Mesenteric fat pad (tissue), 1 donor: ENCODE measurements at places on chromosomes 16 and 17.

- DNase-seq, result no peak
Measured at GRCh38 chr16:55479430-55480140, 587 bp downstream of the MMP2 start.

DNA sequence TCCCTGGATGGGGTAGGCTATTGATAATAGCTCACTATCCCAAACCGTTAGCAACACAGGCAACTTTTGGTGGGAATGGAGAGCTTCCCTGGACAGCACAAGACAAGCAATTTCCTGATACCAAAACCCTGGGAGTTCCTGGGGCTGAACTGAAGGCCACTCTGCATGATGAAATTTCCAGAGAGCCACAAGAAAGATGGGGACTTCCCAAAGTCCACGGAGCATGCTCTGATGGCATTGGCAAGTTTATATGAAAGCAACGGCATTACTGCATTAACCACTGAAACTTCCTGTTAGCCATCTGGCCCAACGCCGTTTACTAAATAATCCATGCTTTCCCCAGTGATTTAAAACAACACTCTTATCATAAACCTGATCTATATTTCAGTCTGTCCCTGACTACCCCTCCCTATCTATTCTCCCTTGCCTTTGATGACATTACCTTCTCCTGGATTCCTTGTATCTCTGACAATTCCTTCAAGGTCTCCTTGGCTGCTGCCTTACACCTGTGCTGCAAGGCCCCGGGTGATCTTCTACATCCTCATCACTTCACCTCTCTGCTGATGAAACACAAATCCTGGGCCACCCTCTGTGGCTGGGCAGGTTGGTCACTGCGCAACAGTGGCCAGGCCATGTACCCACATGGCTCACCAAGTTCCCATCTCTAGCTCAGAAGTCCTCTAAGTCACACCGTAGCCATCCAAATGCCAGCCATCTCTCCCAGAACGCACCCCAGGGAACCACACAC, 108.5 kb upstream of the RCVRN start:
- no peak for DNase-seq

GRCh38 chr17:49850772-49851386, 3.0 kb upstream of the TAC4 start:
- DNase-seq, result no peak

- no peak for DNase-seq
Measured at GRCh38 chr17:77838748-77839697, 119.5 kb upstream of the TNRC6C start.

DNA sequence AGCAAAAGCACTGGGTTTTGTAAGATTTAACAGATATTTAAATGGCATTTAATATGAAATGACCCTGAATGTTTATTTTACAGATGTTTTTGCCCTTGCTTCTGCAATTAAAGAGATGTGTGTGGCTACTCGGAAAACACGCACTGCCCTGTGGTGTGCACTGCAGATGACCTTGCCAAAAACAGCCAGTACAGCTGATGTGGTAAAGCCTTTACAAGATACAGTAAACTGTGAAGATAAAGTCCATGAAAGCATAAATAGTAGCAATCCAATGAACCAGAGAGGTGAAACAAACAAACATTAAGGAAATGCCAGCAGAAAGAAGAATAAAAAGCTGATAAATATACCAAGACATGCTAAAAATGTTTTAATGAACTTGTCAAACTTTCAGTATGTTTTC, 15.7 kb downstream of the CCDC43 start:
- no peak for DNase-seq

DNA sequence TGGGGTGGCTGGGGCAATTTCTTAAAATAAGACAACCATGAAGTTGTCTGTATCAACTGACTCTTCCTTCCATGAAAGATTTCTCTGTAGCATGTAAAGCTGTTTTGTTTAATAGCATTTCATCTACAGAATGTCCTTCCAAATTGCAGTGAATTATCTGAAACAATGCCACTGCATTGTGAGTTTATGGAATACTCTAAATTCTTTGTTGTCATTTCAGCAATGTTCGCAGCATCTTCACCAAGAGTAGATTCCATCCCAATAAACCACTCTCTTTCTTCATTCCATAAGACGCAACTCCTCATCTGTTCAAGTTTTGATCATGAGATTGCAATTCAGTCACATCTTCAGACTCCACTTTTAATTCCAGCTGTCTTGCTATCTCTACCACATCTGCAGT, 54.6 kb downstream of the CPPED1 start:
- no peak for DNase-seq

DNA sequence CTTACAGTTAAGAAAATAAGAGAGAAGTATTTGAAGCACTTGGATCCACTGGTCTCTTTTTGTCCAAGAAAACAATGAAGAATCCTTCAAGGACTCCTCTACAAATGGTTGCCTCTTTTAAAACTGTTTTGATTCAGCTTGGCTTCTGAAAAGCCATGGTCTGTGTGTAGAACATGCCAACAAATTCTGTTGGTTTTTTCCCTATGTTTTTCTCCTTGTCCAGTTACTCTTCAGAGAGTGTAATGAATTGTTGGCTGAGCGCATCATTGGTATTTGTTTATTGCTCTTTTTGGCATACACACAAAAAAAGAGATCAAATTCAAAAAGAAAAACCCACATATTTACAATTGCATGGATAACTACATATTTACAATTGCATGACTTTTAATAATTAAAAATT, at the start of gene ABCA10:
Gene ABCA10, minus strand, starts transcription at position 249 of the 400 bp plus-strand sequence. CDS start 3,466 bp downstream, outside the sequence.
- no peak for DNase-seq

DNA sequence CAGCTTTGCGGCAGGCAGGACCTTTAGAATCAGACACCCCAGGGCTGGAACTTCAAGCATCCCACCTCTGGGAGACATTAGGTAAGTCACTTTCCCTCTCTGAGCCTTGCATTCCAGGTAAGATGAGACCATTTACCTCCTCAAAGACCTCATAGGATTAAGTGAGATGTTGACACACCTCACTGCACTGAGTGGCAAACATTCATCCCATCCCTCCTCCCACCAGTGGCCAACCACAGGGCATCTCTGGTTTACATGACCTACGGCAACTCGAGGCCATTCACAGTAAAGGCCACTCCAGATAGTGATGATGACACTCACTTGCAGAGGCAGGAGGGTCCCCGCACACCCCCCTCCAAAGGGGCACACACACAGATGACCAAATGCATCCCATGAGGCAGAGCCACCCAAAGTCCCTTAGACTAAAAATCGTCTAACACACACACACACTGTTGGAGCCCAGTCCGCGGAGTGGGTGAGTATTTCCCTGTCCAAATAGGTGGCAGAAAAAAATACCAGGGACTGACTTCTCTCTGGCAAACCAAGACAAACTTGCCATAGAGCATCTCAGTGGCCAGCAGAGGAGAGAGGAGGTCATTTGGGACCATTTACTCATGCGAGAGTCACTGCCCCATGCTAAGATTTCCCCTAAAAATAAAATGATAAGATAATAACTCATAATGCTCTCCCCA, 454.9 kb downstream of the SOX9 start:
- DNase-seq, result no peak

DNA sequence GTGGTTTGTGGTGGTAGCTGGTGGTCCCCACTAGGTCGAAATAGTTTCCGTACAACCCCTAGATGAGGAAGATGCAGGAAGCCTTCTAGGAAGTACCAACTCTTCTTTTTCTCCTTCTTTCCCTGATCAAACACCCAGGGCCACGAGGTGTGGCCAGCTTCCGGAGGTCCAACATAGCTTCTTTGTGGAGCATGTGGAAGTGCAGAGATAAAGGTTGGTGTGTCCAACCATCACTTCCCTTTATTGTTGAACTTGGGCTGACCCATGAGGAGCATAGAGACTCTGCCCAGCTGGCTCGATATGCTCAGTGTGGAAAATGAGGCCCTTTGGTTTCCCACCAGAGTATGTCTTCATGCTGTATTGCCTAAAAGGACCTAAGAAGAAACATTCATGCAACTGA, 6.3 kb upstream of the RGS9 start:
- no peak for DNase-seq

DNA sequence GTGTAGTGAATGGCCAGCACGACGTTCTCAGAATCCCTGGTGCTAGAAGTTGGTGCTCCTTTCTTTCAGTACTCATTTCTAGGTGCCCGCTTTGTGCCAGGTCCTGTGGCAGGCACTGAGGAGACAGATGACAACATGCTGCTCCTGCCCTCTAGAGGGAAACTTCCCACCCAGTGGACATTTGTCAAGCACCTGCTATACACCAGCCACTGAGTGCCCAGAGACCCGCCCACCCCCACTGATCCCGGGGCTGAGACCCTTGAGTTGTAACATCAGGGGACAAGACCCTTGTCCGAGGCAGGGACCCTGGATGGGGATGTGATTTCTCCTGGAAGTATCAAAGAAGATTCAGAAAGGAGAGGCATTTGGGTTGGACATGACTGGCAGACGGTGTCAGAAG, 25.1 kb downstream of the UNC13D start:
- DNase-seq, result no peak

DNA sequence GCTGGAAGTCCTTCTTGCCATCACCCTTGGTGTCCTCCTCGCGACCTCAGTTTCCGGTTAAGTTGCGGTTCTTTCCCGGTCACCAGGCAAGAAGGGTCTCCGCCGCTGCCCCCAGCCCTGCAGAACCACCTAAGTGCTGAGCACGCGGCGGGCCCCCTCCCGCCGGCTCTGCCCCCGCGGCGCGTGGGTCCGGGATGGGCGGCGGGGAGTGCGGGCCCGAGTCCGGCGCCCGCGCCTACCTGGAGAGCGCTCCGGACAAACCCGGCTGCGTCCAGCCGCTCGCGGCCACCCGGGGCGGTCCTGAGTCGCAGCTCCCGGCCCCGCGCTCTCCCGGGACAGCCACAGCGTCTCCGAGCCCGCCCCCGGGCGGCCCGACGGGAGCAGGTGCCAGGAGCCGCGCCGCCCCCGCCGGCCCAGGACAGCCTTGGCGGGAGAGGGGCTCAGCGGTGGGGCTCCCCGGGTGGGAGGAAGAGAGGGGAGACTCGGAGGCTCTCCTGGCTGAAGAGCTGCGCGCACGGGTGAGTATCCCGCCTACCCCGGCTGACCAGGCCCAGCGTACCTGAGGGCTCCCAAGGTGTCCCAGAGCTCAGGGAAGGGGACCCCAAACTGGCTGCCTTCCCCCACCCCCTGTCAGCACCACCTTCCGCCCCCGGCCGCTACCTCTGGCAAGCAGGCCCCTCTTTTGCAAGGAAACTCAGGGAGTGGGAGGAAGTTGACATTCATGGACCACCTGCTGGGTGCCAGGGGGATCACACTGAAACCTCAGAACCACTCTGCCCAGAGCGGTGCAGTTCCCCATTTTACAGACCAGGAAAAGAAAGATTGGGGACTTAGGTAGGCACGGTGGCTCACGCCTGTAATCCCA, 22.2 kb upstream of the C17orf113 start:
- DNase-seq, result no peak

DNA sequence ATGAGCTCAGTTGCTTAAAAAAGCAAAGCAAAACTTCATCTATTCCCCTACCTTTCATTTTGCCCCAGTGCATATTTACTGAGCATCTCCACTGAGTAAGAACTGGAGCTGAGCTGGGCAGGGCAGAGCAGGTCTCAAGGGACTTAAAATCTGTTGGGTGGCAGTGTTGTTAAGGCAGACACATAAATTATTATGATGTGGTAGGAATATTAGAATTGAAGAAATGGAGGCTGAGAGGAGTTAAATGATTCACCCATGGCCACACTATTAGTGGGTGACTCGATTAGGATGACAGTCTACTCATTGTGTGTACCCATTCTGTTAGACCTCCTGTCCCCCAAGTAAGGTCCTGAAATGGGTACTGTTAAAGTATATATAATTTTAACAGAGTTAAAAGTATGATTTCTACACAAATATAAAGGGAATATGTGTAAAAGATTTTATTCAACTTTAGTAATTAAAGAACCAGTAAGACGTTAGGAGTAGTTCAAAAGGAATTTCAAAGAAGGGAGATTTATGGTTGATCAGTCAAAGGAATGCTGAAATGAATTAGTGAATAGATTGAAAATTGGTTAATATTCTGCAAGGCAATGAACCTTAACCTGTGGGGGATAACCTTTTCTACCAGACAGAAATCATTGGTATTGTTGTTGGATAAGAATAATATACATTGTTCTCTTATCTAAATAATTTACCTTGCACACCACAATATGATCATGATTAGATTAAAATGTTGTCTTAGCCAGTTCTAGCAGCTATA, 17.5 kb downstream of the ITGB3 start:
- no peak for DNase-seq

DNA sequence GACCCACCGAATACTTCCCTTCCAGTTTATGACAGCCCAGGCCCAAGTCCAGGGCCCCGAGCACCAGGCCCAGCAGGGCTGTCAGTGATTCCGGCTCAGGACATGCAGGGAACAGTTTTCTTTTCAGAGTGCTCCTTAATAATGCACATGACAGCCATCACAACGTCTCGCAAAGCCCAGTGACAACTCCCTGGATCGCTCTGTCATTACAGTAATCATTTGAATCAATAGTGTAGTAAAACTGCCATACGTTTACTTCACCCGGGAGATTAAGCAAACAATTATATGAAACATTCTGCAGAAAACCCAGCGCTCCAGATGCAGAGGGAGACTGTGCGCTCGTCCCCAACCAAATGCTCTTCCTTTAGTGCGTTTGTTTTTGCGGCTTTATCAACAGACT, 162.6 kb upstream of the CDH13 start:
- DNase-seq, result no peak

- DNase-seq, result no peak
Measured at GRCh38 chr16:84839956-84840355, 20.2 kb downstream of the CRISPLD2 start.

GRCh38 chr17:16918443-16918842, 53.5 kb downstream of the TNFRSF13B start:
- no peak for DNase-seq

- no peak for DNase-seq
Measured at GRCh38 chr16:68400924-68401460, 47.3 kb downstream of the SMPD3 start.

DNA sequence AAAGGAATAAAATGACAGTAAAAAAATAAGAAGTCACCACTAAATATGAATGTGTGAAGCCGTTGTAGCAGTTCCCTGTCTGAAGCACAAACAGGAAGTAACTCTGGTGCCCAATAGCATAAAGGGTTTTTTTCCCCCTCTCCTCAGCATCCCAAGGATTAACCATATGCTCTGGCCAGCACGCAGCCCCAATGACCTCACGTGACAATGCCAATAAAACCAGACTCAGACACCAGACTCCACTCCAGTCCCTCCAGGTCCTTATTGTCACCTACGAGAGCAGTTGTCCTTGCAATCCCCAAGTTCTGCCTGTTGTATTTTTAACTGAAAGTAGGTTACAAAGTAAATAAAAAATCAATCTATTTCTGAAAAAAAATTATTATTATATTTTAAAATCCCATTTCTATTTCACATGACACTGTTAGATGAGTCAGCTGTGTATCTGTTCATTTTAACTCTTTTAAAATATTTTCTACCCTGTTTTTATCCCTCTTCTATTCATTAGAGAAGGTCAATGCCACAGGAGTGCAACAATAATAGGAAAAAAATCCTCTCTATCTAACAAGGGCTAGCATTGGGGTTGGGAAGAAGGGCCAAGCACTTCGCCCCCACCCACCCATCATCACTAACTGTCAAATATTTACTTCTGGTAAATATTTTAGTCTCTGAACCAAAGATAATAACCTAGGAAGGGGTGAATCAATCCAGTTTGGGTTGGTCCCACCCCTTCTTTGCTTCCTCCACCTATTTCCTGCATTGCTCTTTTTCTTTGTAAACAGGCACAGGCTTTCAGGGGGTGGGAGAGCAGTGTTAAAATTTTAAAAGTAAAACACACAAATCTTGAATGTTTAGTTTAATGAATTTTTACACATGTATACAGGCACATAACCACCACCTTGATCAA, 6.6 kb downstream of the PRAC1 start:
- no peak for DNase-seq
